ENCODE measurements at places on chromosomes 4 and X.

DNA sequence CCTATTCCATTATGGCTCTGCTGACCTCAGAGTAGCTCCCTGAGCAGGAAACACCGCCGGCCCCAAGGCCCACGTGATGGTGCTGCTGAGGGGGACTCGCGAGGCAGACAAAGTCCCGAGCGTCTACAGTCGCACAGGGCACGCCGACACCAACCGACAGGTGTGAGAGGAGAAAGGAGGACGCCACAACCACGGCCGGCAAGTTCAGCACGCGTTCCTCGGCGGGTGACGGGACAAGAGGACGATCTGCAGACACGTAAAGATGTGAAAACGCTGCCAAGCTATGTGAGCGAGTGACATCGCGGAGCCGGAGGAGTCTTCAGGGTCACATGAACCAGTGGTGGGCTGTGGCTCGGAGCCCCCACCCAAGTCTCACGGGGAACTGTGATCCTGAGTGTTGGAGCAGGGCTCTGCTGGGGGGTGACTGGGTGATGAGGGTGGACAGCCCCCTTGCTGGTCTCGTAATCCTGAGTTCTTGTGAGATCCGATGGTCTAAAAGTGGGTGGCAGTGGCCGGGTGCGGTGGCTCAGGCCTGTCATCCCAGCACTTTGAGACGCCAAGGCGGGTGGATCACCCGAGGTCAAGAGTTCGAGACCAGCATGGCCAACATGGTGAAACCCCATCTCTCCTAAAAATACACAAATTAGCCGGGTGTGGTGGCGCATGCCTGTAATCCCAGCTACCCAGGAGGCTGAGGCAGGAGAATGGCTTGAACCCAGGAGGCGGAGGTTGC lies 34.0 kb downstream of the PPP2R3B start:
- DNase-seq = no peak

GRCh38 chr4:111037591-111038360 lies 414.9 kb upstream of the PITX2 start:
- DNase-seq = no peak

GRCh38 chr4:10354746-10355145 lies 102.5 kb downstream of the ZNF518B start:
- no peak for DNase-seq

- DNase-seq = no peak
Observed at GRCh38 chrX:41178201-41178600, 93.0 kb downstream of the USP9X start.

DNA sequence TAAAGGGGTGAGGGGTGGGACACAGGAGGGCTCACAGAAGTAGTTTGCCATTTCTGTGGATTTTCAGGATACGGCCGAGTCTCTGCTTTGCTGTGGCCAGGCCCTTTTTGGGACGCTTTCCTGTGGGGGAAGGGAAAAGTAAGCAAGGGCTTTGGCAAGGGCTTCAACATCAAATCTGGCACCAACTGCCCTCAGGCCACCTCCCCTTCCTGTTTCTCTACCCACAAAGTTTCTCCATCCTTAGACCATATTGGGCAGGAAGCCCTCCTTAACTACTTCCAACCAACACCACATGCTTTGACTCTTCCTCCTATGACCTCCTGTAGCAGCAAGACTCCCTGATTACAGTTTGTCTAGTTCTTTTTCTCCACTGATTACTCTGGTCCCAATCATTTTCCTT lies 105.1 kb downstream of the PHF8 start:
- no peak for DNase-seq

- DNase-seq = no peak
Observed at GRCh38 chr4:144338148-144338547, 197.6 kb upstream of the GYPA start.

DNA sequence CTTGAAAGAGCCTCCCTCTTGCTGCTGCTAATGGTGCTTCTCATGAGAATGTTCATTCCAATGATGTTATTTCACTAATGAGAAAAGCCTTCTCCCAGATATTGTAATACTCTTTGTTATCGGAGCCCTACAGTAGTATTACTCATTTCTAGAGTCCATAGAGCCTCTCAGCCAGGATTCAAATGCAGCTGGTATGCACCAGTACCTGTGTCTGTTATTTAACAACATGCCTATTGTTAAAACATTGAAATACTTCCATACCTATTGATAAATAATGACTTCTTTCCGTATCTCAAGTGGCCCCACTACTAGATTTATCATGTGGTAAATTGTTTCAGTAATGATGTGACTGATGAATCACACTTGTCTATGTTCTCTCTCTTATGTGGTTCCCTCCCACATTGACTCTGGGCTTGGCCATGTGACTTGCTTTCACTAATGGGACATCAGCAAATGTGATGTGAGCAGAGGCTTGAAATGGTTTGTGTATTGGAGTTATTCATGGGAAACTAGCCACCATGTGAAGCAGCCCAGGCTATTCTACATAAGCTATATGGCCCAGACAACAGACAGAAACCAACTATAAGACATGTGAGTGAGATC lies 207.6 kb downstream of the THOC2 start:
- no peak for DNase-seq

DNA sequence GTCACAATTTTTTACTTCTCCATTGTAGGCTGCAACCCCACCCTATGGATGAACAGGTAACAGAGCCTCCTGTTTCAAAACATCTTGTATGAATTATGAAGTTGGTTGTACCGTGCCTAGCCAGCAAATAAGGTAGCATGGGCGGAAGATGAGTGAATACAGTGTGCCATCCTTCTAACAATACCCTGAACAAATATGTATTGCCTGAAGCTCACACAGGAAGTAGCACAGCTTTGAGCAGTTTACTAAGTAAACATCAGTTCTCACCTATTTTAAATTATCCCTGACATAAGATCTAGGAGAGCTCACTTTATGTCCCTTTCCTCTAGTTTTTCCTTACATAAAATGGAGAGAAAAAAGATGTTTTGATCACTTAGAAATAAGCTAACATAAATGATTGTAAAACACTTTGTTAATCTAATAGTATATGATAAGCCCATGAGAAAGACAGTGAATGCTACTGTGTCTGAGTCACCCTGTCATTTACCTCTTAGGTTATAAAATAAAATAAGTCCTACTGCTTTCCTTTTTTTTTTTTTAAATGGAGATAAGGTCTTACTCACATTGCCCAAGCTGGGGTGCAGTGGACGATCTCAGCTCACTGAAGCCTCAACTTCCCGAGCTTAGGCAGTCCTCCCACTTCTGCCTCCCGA lies 36.6 kb downstream of the GRSF1 start:
- DNase-seq = no peak

DNA sequence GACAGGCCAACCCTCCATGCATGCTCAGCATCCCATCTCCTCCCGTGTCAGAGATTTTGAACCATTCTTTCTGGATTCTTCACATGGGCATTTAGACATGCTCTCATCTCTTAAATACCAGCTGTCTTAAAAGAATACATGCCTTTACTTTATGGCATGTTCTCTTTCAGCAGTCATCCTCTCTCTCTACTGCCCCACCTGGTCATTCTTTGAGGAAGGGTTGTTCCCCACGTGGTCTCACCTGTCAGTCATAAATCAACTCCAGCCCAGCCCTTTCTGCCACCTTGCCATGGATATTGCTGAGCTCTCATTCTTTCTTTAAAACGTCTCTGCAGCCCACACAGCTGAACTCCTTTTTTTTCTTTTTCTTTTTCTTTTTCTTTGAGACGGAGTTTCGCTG lies 111.3 kb downstream of the ARHGAP10 start:
- DNase-seq = no peak

DNA sequence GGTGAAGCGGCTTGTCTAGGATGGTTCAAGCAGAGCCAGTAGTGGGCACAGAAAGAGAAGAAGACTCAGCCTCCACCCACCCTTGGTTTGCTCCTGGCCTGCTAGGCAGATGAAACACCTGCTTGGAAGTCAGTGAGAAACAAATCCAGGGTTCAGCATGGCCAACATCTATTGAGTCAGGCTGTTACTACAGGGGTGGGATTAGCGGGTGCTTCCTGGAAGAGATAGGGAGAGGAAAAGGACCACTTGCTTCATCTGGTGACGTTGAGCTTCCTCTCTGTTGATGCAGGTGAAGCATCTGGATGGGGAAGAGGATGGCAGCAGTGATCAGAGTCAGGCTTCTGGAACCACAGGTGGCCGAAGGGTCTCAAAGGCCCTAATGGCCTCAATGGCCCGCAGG lies 3.0 kb downstream of the MAGED2 start:
- no peak for DNase-seq

DNA sequence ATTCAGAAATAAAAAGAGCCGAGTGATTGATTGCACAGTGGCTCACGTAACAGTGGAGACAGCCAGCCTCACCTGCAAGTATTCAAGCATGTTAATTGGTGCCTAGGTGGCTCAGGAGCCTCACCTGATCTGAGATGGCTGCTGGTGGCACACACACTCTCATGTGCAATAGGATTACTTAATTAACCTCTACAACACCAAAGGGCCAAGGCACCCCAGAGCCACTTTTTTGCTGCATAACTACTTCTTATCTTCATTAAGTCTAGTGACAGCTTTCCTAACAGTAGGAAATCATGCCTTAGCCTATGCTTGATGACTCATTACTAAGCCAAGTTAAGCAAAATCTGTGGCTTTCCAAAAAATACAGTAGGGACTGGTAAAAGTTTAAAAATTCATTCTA lies 117.3 kb upstream of the NOCT start:
- no peak for DNase-seq

DNA sequence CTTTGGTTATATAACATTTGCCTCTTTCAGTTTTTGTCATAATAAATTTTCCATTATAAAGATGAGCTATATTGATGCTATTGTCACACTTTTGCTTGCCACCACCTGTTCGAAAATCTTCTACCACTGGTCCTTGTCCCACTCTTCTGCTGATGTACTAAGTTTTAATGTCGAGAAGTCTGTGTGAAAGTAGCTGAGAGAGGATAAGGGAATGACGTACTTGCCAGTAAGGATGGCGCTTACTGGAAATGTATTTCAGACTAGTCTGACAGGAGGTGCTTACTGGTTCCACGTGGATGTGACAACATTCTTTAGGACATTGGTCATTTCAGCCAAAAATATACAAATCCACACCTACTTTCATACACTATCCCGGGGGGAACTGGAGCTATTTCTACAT lies 132.7 kb upstream of the NR3C2 start:
- no peak for DNase-seq

GRCh38 chr4:11704186-11704830 lies 275.6 kb upstream of the HS3ST1 start:
- no peak for DNase-seq

- DNase-seq = no peak
Observed at GRCh38 chrX:1336948-1337779, 579 bp downstream of the IL3RA start.

DNA sequence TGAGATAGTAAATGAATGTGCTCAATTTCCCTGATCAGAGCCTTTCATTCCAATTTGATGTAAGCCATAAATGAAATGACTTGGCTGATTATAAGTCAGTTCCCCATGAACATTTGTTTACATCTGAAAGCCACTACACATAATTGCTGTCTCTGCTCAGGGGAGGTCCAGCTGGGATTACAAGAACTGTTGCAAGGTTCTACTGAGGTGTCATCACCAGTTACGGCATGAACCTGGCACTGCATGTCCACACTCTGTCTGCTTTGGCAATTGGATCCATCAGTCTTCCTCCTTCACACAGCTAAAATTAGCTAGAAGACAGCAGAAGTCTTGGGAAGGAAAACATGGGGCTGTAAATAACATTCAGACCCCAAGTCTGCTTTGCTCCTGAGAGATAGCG lies 12.8 kb upstream of the MBNL3 start:
- no peak for DNase-seq

GRCh38 chrX:7950865-7951264 lies 23.7 kb upstream of the PNPLA4 start:
- no peak for DNase-seq

- DNase-seq = no peak
Observed at GRCh38 chr4:37725718-37726117, 39.5 kb upstream of the RELL1 start.

GRCh38 chr4:185096032-185096653 lies 46.9 kb upstream of the SLC25A4 start:
- DNase-seq = no peak

- no peak for DNase-seq
Observed at GRCh38 chr4:168577624-168578023, 80.8 kb downstream of the PALLD start.

DNA sequence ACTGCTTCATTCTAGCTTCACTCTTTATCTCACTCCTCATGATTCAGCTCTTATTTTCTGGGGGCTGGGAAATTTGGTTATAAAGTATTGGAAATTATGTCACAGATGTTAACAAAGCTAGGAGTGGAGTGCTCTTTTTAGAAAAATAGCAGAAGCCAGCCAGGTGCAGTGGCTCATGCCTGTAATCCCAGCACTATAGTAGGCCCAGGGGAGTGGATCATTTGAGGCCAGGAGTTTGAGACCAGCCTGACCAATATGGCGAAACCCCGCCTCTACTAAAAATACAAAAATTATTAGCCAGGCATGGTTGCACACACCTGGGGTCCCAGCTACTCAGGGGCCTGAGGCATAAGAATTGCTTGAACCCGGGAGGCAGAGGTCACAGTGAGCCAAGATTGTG lies 97.2 kb upstream of the GUCY1A1 start:
- DNase-seq = no peak

Measured in GOT3 (cell line).